ENCODE measurements at places on chromosomes 6 and 20.

DNA sequence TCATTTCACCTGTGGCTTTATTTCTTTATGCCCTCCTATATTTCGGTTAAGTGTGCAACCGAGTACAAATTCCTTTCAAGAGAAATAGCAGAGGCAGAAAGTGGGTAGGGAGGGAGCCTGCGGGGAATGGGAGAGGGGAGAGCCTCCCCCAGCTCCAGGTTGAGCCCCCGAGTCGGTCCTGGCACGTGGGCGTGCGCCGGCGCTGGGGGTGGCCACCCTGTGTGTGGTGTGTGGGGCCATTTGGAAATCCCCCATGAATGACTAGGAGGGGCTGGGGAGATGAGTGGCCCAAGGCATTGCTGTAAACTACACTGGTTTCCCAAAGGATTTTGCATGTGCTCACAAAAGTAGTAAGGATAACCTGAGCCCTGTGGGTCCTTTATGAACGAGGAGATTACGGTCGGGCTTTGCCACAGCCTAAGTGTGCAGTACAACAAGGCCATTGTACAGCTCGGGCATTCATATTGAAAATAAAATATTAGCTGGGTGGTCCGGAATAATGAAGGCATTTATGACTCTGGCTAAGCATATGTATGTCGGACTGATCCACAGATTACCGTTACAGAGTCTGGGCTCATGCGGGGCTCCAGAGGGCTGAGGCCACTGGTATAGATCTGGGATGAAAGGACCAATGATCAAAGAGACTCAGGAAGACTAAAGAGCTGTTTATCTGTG, 84.5 kb upstream of the RALGAPA2 start:
- no peak for DNase-seq

GRCh38 chr6:126181173-126181741, 158.7 kb upstream of the CENPW start:
- no peak for DNase-seq

DNA sequence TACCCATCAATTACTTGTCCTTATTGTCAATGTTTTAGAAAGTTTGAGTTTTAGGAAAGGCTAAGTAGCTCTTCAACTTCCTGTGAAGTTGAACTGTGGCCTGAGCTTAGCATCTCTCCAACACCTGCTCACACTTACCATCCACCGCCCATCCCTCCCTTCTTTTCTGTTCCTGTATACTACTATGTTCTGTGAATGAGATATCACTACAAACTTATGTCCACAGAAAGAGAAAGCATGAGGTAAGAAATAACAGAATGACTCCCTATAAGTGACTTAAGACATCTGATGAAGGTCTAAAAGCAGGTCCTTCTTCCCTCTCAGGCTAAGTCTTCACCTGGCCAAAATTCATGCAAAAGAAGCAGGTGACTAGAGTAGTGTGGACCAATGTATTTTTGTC, 246.3 kb upstream of the PREP start:
- no peak for DNase-seq

DNA sequence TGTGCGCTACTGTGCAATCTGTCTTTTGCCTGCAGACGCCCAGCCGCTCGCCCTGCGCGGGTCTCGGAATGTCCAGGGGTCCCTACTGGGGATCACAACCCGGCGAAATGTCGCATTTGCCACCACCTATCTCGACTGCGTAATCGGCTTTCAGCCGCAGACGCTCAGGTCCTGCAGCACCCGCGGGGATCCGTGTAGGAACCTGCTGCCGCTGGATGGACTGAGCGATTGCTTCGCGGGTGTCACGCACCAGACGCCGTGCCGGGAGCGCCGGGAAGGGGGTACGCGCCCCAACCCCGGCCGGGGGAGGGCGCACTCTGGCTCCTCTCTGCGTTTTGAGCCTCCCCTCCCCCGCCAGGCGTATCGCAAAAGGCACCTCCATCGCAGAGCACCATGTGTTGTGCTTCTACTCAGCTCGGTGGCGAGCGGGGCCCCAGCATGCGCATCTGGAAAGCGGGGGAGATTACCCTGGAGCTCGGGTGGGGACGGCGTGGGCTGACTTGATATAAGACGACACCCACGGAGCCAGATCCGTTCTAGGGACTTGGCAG, 747 bp upstream of the PTPRA start:
- peak; percentile 54 for DNase-seq

- peak; percentile 76 for DNase-seq
These were observed 29.9 kb upstream of the PREP start for GRCh38 chr6:105432797-105433196.

- peak; percentile 80 for DNase-seq
These were observed 10.7 kb downstream of the CLDN20 start for GRCh38 chr6:155274533-155274932.

DNA sequence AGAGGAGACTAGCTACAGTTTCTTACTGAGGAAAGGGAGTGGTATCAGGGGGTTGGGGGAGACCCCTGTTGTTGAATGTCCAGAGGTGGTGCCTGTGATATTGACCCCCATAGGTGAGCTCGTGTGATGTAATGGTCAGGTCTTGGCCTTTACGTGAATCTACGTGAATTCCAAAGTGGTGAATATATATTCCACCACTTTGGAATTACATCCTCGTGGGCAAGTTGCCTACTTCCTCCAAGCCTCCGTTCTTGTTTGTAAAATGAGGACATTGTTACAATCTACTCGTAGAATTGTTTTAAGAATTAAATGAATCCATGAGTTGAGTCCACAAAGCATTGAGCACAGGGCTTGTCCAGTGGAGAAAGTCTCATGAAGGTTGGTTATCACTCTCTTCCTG, 47.3 kb downstream of the TSHZ2 start:
- no peak for DNase-seq

GRCh38 chr6:47567586-47567985, 90.0 kb downstream of the CD2AP start:
- no peak for DNase-seq

- DNase-seq = no peak
These were observed 55.0 kb upstream of the TNFAIP3 start for GRCh38 chr6:137811916-137812553.

DNA sequence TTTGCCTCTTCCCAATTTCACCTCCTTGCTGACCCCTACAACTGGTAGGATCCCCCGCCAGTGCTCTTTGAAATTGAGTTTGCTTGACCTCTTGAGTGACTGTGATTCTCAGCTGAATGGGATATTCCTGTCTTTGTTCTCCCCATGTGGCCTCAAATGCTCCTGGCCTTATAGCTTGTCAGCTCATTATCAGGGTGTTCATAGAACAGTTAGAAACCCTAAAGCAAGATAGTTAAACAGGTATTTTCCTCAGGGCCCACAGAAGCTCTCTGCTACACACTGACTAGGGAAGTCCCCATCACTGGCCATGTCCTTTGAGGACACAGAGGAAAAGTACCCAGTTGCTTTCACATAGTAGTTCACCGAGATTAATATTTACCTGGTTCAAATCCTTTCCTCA, 211.5 kb upstream of the DTNBP1 start:
- no peak for DNase-seq

DNA sequence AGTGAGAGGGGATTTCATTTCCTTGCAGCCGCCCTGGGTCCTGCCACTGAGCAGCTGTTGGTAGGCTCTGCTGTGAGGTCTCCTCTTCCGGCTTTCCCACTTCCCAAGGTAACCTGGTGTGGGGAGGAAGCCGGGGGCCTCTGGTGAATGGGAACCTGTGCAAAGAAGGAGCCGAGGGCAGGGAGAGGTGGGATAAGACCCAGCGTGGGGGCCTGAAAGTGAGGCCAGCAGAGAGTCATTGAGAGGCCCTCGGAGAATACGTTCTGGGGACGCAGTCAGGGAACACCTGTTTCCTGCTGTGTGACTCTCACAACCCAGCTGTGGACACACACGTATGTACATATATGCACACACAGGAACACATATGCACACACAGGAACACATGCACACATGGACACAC, 100.7 kb downstream of the CDH26 start:
- no peak for DNase-seq

GRCh38 chr6:132252113-132252512, 149.2 kb downstream of the MOXD1 start:
- DNase-seq = no peak

GRCh38 chr6:30654798-30655742, 8.1 kb downstream of the C6orf136 start:
- no peak for DNase-seq

- peak; percentile 100 for DNase-seq
These were observed 70.3 kb downstream of the SCAND1 start for GRCh38 chr20:35883778-35884540.

GRCh38 chr6:74491844-74492374, 713.9 kb downstream of the COL12A1 start:
- no peak for DNase-seq

DNA sequence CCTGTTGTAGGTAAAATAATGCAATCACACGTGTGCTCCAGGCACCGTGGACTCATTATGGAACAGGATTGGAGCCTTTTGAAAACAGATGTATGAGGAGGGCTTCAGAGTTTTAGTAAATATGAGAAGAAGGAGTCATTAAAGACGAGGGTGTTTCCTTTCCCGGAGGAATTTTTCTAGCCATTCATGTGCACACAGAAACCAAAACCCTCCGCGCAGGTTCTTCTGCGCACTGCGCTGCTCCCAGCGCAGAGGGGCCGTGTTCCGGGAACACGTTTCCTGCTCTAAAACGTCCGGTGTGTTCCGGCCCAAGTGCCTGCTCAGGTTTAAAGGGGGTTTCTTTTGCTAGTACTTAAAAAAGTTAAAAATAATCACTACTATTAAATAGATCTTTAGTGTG, 11.6 kb downstream of the GPR31 start:
- DNase-seq = no peak

GRCh38 chr6:132133736-132134445, 182.7 kb upstream of the CCN2 start:
- no peak for DNase-seq

DNA sequence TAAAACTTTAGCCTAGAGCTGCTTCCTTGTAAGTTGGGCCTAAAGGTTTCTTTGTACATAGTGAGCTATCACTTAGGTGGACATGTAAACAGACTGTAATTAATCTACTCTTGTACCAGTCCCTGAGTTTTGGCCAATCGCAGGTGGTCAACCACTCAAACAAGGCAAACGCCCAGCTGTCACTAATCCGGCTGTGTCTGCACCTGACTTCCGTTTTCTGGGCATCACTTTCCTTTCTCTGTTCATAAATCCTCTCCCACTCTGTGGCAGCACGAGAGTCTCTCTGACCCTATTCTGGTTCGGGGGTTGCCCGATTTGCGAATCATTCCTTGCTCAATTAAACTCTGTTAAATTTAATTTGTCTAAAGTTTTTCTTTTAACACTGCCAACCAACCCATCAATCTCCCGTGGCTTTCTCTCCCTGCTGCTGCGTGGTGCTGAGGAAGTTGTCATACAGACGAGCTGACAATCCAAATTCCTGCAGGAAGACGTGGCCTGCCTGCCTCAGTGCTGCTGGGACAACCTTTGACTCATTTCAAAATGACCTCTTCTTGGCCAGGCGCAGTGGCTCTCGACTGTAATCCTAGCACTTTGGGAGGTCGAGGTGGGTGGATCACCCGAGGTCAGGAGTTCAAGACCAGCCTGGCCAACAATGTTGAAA, 206.3 kb downstream of the QKI start:
- DNase-seq = no peak

DNA sequence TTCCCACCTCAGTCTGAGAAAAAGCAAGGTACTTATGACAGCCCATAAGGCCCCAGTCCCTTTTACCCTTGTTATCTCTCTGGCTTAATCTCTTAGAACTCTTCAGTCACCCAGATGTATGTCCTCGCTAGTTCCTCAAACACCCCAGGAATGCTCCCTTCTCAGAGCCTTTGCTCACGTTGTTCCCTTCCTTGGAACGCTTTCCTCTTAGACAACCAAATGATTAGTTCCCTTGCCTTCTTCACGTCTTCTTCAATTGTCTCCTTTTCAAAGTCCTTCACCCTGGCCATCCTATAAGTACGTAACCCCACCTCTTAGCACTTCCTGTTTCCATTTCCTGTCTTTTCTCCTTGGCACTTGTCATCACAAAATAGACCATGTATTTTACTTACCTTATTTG, 1.1 kb upstream of the APOBEC2 start:
- no peak for DNase-seq

Measured in fibroblast of mammary gland (primary cell).